ENCODE measurements at places on chromosomes 5 and 9.

DNA sequence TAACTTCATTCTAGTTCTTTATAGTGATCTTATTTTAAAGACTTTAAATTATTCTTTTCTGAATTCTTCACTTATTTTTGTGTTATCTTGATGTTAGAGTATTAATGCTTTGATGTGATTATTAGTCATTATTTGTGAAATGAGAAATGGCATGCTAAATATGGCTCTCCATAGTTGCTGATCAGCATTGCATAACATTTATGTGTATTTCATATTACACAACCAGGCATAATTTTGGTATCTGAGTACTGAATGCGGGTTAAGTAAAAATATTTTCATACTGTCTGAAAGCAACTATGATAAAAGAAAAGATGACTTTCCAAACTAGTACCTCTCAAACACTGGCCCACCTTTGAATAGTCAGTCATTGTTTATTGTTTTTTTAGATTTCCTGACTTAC, 41.1 kb upstream of the CCNH start:
- ATAC-seq, result no peak

GRCh38 chr9:102362470-102363132, 624.2 kb upstream of the GRIN3A start:
- ATAC-seq, result no peak

DNA sequence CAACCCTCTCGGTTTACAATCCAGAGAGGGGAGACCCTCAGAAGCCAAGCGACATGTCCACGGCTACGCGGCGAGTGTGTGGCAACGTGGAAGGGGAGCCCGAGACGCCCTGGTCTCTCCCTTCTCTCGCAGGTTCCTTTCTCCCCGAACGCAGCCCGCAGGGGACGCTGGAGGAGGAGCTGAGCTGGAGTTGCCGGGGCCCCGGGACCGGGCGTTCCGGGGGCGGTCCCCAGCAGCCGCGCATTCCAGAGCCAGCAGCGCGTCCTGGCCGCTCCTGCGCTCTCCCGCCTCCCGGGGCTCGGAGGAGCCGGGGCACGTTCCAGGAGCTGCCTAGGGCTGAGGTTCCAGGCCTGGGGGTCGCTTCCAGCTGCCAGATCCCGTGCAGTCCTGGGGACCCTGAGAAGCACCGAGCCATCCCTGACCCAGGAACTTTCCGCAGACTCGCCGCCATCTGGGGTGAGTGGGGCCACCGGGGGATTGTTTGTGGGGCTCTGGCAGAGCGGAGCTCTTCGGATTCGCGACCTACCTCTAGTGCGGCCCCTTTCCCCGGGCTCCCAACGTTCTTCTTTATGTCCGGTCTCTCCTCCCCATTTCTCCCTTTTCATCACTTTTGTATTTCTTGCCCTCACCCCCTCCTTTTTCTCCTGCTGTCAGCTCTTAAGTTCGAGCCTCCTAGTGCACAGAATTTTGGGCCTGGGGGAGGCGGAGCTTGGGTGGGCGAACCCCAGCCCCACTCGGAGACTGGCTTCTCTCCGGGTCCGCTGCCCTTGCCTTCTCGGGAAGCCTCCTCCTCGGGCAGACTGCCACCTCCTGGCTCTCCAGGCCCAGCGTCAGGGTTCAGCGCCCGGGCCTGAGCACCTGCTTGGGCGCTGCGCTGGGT, at the start of gene SMIM3:
Gene SMIM3 (plus strand): TSS at position 241 of the 880 bp plus-strand sequence. CDS start 16,684 bp downstream, outside the sequence.
- peak; percentile 46 for ATAC-seq

DNA sequence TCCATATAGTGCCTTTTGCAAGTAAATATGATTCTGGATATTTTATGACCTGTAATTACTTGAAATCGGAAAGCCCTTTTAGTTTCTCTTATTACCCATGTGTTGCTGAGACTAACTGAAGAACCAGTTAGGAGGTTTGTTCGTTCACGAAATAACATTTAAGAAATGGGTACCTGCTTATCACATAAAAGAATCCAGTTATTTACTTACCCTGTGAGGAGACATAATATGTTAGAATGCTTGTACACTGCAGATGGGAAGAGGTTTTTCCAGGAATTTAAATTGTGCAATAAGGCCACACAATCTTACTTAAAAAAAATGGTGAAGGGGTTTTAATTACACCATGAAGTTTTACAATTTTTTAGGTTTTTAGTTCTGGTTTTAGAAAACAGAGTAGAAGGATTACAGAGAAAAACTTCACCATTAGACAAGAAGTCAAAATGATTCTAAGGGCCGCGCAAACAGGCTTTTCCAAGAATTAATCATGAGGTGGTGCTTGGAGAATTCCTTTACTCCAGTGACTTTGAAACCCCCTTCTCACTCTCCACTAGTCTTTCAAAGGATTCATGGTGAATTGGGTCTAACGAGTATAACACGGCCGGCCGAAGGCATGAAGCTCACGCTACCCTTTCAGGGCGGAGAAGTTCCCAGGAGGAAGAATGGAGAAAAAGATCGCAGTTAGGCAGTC, 1.1 kb upstream of the PTGER4 start:
- no peak for ATAC-seq

DNA sequence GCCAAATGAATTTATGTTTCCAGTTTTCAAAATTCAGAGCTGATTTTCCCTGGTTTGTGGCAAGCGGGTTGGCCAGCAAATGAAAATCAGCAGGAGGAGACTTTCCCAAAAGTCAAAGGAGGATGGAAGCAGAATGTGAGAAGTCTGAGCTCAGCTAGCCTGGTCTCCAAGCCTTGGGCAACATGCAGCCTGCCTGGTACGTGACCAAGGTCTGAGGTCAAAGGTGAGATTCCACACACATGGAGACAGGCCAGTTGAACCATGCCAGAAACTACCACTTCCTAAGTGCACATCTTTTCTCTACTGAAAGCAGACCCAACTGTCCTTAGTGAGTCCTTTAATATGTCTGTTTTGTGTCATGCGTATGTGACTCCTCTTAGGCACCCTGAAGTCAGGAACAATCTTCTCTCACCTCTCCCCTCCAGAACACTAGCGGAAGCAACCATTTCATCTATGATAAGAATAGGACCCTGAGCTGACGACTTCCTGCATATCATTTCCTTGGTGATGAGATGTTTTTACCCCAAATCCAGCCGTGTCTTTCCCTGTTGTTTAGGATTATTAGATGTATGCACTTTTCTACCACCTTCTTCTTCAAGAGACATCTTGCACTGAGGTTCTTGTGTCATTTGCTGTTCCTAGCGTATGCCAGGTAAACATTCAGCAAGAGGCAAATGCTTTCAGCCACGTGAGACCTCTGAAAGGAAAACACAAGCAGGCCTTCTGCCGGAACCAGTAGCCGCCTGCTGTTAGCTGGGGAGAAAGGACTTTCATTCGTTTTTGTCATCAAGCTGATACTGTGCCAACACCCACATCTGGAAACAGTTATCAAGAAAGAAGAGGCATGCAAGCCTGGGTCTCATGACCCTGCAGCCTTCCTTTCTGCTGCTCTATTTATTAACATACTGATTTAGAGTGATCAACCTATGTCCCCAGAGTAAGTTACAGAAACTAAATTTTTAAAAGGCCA, 9.7 kb upstream of the TGFBI start:
- no peak for ATAC-seq

GRCh38 chr5:26553079-26553478, 485.3 kb downstream of the CDH9 start:
- peak; percentile 55 for ATAC-seq

- ATAC-seq, result no peak
Measured at GRCh38 chr9:81564632-81565031, 124.7 kb downstream of the TLE1 start.
